Activated CD8-positive, alpha-beta T cell treated with anti-CD3 and anti-CD28 coated beads, Interleukin-2, amount 10 ng/mL, durations not matched to agents 7 days and 5 days (primary cell): ENCODE measurements at places on chromosomes 1 and 21.

GRCh38 chr1:63710761-63711380, 62.9 kb upstream of the ROR1 start:
- no peak for DNase-seq

- DNase-seq, result no peak
These were observed 90.2 kb upstream of the C1orf21 start for GRCh38 chr1:184296466-184297243.

DNA sequence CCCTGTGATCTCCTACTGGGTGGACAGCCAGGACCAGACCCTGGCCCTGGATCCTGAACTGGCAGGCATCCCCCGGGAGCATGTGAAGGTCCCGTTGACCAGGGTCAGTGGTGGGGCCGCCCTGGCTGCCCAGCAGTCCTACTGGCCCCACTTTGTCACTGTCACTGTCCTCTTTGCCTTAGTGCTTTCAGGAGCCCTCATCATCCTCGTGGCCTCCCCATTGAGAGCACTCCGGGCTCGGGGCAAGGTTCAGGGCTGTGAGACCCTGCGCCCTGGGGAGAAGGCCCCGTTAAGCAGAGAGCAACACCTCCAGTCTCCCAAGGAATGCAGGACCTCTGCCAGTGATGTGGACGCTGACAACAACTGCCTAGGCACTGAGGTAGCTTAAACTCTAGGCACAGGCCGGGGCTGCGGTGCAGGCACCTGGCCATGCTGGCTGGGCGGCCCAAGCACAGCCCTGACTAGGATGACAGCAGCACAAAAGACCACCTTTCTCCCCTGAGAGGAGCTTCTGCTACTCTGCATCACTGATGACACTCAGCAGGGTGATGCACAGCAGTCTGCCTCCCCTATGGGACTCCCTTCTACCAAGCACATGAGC, 17.2 kb upstream of the SLC25A44 start:
- no peak for DNase-seq

GRCh38 chr1:241131636-241132194, 225.3 kb downstream of the RGS7 start:
- no peak for DNase-seq

GRCh38 chr21:43972850-43973633, 39.1 kb upstream of the TRAPPC10 start:
- no peak for DNase-seq

GRCh38 chr1:95440511-95440910, 206.5 kb downstream of the RWDD3 start:
- no peak for DNase-seq

DNA sequence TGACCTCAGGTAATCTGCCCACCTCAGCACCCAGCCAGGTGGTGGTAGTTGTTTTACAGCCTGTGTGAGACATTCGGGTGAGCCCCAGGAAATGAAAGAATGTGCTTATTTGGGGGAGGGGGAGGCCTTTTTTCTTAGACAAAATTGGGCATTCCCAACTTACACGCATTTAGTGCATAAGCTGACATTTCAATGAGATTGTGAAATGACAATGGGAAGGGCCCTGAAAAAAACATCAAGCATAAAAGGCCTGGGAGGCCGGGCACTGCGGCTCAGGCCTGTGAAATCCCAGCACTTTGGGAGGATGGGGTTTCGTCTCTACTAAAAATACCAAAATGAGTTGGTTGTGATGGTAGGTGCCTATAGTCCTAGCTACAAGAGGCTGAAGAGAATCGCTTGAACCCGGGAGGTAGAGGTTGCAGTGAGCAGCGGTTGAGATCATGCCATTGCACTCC, 5.0 kb downstream of the GAS5 start:
- DNase-seq, result no peak

DNA sequence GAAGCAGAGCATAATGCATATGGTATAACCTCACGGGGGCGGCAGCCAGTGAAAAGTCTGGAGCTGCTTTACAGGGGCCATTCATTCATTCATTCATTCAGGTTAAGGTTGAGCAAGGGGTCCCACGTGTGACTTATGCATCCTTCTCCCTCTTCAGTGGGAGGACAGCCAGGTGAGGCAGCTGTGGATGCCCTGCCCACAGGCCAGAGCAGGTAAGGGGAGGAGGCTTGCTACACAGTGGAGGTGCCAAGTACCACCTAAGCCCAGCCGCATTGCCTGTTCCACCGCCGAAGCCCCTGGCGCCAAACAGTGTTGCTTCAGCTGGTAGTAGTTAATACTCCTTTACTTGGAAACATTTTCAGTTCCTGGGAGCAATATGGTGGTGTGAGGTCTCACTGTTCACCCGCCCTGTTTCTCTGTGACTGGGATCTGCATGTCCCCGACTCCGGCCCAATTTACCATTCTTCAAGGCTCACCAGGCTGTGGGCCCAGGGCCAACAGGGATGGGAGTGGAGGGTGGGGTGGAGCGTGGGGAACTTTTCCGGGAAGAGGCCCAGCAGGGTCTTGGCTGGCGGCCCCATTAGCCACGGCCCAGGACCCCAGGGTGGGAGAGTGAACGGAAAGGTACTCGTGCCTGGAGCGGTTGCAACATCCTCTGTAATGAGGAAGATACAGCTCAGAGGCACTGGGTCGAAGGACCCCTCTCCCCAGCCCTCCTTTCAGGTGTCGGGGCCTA, 722 bp upstream of the PODN start:
- no peak for DNase-seq

DNA sequence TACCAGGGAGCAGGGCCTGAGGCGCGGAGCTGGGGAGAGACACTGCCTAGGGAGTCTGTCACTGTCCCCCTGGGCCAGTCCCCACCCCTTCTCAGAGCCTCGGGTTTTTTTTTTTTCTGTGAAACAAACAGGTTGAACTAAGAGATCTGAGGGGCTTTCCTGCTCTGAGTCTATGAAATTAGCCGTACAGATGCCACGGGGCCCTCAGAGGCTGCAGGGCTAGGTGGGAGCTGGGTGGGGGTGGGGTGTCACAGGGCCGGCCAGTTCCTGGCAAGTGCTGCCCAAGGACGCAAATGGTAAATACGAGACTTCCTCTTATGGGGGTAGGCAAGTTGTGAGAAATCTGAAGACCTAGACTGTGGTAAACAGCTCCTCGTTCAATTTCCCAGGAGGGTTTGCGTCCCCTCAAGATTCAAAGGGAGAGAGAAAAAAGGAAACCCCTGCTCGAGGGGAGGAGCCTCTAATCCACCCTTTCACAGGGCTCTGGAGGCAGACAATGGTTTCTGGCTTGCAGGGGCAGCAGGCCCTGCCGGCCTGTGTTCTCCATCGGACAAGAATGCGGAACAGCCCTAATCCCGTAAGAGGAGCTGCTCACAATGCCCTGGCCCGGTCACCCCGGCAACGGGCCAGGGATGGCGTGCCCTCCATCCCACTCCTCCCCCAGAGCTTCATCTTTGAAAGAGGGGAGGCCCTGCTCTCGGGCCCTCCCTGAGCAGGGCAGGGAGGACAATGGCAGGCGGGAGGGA, 7.8 kb downstream of the NUAK2 start:
- DNase-seq, result peak; percentile 40

DNA sequence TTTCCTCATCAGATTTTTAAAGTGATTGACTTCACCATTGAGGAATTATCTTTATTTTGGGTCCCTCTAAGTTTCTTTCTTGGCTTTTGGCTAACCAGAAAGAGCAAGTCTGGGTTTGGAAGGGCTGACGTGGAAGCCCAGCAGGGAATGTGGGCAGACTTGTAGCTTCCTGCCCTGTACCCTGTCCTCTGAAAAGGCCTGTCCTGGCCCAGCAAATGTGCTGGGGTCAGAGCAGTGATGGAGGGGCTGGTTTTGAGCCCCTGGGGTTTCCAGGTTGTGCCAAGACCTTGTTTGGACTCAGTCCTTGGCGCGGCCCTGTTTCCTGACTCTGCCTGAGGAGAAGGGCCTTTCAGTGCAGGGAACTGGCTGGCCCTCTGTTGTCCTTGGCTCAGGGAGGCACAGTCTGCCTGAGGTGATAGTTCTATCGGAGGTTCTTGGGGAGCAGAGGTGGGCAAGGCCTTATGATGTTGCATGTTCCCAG, 72.1 kb downstream of the UCK2 start:
- DNase-seq, result no peak

- DNase-seq, result no peak
These were observed 517.6 kb downstream of the PTPRU start for GRCh38 chr1:29753771-29754572.

DNA sequence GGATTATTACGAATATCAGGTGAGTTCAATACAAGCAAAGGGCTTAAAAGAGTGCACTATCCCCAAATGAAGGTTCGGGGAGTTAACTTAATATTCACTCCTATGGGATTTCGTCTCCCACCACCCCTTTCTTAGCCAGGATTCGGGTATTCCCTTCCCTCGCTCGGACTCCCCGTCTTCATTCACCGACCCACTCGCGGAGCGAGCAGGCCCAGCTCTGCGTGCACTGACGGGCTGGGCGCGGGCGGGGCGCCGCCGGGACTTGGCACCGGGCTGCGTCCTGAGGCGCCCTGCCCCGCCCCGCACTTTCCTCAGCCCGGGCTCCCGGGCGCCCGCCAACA, 7.7 kb upstream of the MPZL1 start:
- no peak for DNase-seq

DNA sequence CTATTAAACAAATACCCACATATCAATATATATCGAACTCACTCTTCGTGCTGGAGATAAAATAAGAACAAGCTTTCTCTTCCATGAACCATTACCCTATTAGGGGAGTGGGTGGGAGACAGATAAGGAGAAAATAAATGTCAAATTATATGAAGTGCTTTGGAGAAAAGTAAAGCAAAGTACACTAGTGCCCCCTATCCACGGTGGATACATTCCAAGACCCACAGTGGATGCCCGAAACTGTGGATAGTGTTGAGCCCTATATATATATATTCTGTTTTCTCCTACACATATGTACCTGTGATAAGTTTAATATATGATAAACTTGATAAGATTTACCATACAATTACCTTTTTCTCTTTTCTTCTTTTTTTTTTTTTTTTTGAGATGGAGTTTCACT, 54.6 kb downstream of the FH start:
- DNase-seq, result no peak

DNA sequence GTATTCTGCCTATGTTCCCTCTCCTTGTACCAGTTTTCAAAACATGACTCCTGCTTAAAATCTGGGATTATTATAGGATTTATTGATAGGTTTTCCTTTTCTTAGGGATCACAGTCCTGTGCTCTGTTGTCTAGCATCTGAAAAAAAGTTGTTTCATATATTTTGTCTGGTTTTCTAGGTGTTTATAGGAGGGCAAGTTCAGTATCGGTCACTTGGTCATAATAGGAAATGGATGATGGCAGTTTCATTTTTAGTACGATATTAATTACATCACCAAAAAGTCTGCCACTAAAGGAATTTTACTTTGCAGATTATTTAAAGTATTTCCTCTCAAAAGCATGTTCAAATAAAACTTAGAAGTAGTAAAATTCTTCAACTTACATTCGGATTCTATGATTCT, 94.4 kb downstream of the RASAL2 start:
- DNase-seq, result no peak

GRCh38 chr21:45299864-45300785, 12.4 kb upstream of the POFUT2 start:
- DNase-seq, result no peak

DNA sequence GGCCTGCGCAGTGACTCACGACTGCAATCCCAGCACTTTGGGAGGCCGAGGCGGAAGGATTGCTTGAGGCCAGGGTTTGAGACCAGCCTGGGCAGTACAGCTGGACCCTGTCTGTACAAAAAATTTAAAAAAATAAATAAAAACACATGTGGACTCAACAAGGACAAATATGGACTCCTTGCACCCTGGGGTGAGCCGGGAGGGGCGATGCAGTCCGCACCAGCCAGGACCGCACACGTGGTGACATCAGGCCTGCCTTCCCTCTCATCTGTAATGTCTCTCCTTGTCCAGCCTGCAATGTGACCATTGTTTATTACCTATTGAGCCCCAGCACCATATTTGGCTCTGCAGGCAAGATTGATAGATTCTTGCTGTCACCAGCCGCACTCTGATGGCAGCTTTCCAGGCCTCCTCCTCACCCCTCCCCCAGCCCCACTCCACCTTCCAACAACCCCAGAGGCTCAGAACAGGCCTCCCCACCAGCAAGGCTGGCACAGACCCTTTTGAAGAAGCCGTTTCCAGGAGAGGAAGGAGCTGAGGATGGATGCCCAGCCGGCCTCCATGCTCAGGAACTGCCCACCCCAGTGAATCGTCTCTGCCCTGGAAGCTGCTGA, 55.2 kb downstream of the IRF2BP2 start:
- no peak for DNase-seq

DNA sequence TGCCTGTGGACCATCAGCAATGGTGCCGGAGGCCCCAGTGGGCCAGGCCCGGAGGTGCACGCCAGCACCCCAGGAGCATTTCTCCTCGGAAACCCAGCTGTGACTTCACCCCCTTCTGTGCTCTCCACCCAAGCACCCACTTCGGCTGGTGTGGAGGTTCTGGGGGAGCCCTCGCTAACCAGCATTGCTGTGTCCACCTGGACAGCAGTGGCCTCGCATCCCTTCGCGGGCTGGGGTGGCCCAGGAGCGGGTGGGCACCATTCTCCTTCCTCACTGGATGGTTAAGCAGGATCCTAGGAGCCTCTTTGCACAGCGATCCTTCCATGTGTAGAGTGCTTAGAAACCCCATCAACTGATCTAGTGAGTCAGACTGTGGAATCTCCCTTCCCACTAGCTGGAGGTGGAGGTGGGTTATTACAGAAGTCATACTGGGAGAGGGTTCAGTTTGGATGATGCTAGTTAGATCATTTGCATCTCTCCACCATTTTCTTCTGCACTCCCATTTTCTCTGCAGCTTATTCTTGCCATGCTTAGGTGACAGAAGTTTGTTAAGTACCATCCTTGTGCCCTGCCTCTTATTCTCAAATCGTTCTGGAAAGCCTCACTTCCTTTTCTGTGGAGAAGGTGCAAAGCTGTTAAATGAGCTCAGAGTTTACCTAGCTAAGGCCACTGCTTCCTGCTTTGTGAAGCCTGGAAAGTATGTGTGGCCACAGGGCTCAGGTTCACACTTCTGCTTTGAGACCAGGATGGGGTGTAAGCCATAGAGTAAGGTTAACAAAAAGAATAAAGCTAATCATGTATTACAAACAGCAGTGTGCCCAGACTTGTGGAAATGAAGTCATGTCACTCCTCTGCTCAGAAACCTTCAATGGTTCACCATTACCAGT, 32.3 kb downstream of the TBX19 start:
- DNase-seq, result no peak

DNA sequence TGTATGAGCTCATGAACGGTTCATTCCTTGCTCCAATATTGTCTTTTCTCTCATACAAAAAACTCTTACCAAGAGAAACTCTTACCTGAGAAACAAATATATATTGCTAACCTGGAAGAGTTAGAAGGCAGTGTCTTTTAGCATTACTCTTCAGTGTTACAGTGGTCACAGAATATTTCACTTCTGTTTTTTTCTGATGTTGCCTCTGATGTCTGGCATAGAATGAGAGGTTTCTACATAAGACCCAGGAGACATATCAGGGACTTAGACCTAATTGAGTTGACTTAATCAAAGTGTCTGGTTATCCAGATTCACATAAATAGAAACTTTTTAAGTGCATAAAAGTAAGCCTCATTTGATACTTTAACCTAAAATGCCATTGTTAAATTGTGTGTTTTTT, 923.8 kb downstream of the TTLL7 start:
- no peak for DNase-seq
